ENCODE measurements at places on chromosomes 7 and 10.

DNA sequence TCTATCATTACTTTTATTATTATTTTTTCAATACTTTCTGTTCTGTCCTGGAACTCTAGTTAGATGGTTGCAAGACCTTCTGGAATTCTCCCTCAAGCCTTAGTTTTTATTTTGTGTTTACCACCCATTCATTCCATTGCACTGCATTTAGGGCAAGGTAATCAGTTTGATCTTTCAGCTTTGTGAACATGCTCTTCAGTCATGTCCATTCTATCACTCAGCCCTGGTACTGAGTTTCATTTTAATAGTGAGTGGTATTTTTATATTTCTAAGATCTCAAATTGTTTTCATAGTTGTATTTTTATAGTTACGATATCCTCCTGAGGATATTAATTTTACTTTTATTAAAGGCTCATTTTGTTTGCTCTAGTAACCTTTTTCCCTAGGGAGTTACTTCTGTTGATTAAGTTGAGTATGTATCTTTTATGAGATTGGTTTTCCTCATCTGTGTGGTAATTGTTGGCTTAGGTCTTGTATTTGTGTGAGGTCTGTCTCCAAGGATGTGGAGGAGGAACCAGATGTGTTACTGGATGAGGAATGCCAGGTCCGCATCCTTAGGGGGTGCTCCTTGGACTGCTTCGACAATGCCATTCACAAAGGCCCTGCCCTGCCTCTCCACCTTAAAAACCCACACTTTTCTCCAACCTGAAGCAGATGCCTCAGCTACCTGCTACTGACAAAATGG lies 46.7 kb upstream of the RAB18 start:
- DNase-seq, result no peak

- no peak for DNase-seq
Measured at GRCh38 chr10:51876503-51876902, 177.1 kb upstream of the CSTF2T start.

GRCh38 chr10:91564026-91564425 lies 68.8 kb downstream of the PPP1R3C start:
- DNase-seq, result no peak

GRCh38 chr10:44923611-44924010 lies 12.5 kb downstream of the TMEM72 start:
- no peak for DNase-seq

DNA sequence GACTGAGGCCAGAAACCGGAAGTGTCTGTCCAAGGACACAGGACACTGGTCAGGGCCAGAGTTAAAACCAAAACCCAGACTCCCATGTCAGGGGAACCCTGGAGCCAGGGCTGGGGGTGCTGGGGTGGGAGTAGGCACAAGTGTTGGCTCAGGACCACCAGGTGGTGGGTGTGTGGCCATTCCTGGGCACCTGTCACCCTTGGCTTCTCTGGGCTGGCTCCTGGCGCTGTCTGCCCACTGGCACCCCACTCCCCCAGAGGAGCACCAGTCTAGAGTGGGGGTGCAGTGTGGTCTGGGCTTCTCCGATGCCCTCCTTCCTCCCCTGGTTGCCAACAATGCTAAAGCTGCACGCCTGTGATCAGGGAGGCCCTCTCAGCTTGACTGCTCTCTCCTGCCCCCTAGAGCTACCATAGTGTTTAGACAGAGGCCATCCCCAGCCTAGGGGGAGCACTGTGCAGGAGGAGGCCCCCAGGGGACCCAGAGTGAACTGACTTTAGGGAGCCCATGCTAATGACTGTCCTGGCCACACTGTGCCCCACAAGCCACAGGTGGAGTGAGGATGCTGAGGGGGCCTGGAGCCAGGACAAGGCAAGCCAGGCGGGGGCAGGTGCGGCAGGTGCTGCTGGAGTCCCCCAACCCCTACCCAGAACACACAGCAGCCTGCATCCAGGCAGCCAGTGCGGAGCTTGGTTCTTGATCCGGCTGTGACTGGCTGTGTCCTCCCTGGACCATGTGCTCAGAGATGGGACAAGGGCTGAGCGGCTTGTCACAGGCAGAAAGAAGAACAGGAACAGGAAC lies 11.0 kb downstream of the RASGEF1A start:
- DNase-seq, result no peak

GRCh38 chr10:75038335-75038734 lies 73.1 kb upstream of the SAMD8 start:
- DNase-seq, result no peak

GRCh38 chr7:106659166-106659962 lies 1.6 kb downstream of the CCDC71L start:
- no peak for DNase-seq

- peak; percentile 50 for DNase-seq
Measured at GRCh38 chr10:102738692-102739121, 5.0 kb upstream of the WBP1L start.

DNA sequence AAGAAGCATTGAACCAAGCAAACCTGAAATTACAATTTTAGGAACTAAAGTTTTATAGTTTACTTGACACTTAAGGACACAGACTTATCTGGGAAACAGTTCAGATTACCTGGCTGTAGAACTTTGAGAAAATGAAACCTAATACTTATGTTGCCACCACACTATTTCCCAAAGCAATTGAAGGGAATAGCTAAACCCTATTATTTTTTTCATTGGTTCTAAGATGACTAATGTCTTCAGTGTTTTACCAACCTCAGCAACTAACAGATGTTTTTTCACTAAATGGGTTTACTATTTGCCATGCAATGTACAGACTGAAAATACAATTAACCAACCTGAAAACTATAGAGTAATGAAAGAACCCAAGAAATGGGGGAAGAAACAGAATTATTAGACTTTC lies 689.6 kb downstream of the SORCS1 start:
- DNase-seq, result no peak

DNA sequence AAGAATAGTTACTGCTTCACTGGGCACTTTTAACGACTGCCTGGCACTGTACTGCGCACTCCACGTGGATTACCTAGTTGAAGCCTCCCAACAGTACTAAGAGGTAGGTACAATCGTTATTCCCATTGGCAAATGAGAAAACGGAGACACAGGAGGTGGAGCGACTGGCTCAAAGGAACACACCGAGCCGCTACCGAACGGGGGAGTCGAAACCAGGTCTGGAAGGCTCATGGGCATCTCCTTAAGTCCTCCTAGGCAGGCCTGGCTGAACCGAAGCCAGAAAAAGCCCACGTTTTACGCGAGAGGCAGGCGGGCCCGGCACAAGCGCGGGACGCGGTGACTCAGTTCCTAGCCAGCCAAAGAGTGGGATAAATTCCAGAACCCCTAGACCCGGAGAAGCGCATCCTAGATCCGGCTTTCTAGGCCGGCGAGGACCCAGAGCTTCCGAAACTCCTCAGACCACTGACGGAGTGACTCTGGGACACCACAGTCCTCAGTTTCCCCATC lies 472 bp downstream of the PDAP1 start:
- peak; percentile 58 for DNase-seq

- DNase-seq, result peak; percentile 88
Measured at GRCh38 chr7:7251742-7252141, 69.4 kb downstream of the C1GALT1 start.

GRCh38 chr7:149723795-149724495 lies 49.4 kb downstream of the ZNF467 start:
- no peak for DNase-seq

GRCh38 chr7:124652237-124652636 lies 113.4 kb downstream of the GPR37 start:
- DNase-seq, result no peak
